Hematopoietic multipotent progenitor cell treated with erythropoietin and hydrocortisone succinate and interleukin-3 and kit ligand, for 6 days (in vitro differentiated cells): ENCODE measurements at places on chromosomes 4 and X.

GRCh38 chr4:142380052-142380602, 466.0 kb downstream of the INPP4B start:
- no peak for DNase-seq

- no peak for DNase-seq
These were observed 52.7 kb downstream of the TMEM131L start for GRCh38 chr4:153518637-153519389.

DNA sequence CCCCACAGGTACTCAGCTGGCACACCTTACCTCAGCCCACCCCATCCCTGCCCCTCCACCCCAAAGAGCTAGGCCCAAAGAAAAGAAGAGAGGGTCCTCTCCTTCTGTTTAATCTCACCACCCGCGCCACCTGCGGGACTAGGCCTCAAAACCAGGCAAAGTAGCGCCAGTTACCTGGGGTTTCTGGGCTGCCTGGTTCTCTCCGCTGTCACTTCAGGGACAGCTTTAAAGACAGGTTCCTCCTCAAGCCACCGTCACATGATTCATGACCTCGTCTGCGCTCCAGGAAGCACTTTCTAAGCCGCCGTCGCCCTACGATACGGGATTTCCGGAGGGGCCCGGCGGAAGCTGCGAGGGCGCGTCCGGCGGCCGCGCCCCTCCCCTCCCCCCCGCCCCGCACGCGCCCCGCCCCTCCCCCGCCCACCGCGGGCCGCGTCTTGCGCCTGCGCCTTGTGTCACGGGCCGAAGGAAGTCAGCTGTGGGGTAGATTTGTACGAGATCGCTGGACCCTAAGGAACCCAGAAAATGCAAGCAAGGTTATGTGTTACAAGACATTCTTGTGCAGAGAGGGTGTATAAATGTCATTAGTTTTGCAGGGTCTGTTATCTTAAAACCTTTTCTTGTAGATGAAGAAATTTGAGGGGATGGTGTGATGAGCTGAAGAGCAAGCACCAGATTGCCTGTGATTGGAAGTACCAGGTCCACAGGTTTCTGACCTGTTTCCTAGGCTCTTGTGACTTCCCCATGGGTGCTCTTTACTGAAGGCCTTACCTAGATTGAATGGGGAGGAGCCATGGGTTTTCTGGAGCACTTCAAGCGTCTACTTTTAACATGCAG, at the start of gene LAMTOR3:
Gene LAMTOR3, minus strand, starts transcription at position 267 of the 837 bp plus-strand sequence. CDS start 464 bp downstream, outside the sequence.
- DNase-seq: peak; percentile 96

DNA sequence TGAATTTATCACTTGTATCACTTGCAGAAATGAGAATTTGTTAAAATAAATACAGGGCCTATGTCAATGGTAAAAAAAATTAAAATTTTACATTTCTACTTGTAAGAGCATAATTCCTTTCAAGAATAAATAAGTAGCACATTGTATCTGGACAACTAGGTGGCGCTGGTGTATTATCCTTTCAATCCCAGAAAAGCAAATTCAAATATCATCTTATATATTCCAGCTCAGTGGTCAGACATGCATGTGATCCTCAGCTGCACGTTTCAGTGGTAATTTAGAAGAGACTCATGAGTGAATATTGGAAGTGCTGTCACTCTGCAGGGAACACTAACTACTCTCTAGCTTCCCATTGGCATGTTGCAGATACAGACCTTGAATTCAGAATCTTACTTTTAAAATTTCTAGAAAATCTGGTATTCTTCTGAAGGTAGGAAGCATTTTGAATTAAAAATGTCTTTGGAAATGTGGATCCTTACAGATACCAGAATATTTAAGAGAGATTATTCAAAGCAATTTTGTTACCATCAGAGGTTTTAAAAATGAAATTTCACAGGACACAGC, 1414.7 kb upstream of the TENM3 start:
- DNase-seq: peak; percentile 67

DNA sequence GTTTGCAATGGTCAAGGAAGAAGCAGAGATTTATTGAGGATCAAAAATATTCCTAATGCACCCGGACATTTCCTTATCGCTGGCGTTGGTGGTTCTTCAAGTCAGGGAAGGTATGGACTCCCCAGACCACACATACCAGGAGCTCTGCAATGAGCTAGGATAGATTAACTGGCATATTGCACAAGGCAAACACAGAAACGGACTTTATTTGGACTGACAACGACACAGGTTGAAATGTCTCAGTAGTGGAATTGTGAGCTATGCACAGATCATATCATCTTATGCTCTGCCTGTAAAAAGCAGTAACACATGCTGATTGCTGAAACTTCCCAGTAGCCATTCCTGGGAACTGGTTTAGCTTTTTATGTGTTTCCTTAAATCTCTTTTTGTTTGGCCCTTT, 1.7 kb downstream of the TSPAN7 start:
- DNase-seq: no peak

- DNase-seq: no peak
These were observed 780.6 kb downstream of the FAM133A start for GRCh38 chrX:94454606-94455005.

DNA sequence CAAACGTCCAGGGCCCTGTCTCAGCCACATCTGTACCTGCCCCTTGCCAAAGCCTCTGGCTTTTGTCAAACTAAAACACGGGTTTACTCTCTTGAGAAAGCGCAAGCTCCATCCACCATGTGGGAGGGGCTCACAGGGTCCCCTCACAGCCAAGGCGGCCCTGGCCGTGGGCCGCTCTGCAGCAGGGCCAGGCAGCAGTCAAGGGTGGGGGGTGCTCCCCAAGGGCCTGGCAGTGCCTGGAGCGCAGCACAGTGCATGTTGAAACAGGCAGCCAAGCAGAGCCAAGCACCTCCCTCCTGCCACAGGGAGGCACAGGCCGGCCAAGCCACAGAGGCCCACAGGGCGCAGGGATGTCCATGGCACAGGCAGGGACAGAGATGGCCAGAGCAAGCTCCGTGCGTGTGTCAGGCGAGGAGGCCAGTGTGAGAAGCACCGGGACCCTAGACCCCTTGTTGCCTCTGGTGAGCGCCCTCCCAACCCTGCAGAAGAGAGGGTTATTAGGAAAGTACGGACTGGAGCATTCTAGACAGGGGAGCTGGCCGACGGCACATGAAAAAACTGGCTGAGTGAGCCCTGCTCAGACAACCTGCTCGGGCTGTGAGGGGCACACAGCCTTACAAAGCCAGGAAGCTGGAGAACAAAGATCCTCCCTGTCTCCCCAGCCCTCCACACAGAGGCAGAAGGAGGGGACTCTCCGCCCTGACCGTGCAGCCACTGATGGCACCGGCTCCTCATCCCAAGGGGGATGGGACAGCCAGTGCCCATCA, 39.0 kb downstream of the FAM53A start:
- no peak for DNase-seq

- no peak for DNase-seq
These were observed 465.1 kb downstream of the PDHA2 start for GRCh38 chr4:96305030-96305429.

- DNase-seq: no peak
These were observed 24.2 kb downstream of the HAUS3 start for GRCh38 chr4:2217726-2218125.

- no peak for DNase-seq
These were observed at the start of gene ENPEP for GRCh38 chr4:110475881-110476818. Gene ENPEP, plus strand, starts transcription at chr4:110476155. Its CDS starts 260 bp downstream, at chr4:110476415.

DNA sequence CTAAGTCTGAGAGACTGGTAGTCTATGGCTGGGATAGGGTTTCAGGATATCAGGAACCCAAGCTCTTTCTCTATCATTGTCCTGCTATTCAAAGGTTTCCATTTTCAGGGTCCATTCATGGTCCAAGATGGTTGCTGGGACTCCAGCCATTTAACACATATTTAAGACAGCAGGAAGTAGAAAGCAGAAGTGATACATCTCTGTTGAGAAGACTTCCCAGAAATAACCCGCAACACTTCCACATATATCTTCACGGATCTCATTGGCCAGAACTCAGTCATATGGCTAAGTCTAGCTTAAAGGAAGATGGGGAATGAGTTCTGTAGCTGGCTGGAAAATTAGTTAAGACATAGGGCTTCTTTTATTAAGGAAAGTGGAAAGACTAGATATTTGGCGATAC, 23.8 kb downstream of the CTSO start:
- no peak for DNase-seq

DNA sequence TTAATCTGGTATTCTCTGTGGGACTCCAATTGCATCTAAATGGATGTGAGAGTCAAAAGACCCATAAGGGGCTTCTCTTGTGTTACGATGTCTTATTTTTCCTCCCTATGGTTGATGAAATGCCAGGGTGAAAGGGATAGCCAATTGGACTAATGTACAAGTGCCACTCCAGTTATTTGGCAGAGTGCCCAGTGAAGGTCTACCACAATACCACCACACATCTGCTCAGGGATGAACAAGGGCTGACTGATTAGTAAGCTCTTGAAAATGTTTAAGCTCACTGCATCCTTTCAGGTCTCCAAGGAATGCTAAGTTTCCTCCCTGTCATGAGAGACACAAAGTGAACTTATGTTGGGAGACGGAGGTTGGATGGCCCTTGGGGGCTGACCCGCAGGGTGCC, 57.8 kb downstream of the HEPH start:
- DNase-seq: peak; percentile 27

GRCh38 chr4:139666735-139667281, 1.2 kb downstream of the MGST2 start:
- DNase-seq: peak; percentile 77

DNA sequence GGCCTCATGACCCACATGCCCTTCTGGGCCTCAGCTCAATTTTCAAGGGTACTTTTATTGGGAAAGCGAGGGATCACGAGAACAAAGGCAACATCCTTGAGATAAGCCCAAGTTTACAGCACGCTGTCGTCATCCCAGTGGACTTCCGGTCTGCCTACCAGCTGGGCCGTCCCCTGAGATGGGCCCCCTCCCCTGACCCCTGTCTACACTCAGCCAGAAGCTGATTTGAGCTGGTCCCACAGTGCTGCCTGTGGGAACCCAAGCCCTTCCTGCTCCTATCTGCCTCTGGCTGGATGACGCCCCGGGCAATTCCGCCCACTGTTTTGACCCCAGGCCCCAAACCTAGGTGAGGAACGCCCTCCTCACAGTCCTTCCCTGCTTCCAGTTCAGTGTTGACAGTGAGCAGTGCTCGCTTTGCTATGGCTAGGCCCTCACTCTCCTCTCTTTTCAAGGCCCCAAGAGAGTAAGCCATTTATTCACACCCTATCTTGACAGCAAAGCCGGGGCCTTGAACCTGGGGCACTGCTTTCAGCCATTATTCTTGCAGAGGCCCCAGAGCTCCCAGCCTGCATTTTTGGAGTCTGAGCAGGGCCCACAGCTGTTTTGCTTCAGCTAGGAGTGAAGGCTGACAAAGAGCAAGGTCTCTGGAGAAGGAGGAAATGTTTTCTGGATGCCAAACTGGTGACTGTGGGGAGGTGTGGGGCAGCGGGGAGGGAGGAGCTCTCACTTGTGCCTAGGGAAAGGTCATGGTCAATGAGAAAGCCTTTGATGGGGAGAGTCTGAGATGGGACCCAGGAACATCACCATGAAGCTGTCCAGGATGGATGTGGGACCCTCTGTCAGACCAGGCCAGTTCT, 164.6 kb upstream of the BCOR start:
- DNase-seq: no peak

GRCh38 chrX:150587585-150588503, 19.4 kb downstream of the MTM1 start:
- DNase-seq: peak; percentile 54

DNA sequence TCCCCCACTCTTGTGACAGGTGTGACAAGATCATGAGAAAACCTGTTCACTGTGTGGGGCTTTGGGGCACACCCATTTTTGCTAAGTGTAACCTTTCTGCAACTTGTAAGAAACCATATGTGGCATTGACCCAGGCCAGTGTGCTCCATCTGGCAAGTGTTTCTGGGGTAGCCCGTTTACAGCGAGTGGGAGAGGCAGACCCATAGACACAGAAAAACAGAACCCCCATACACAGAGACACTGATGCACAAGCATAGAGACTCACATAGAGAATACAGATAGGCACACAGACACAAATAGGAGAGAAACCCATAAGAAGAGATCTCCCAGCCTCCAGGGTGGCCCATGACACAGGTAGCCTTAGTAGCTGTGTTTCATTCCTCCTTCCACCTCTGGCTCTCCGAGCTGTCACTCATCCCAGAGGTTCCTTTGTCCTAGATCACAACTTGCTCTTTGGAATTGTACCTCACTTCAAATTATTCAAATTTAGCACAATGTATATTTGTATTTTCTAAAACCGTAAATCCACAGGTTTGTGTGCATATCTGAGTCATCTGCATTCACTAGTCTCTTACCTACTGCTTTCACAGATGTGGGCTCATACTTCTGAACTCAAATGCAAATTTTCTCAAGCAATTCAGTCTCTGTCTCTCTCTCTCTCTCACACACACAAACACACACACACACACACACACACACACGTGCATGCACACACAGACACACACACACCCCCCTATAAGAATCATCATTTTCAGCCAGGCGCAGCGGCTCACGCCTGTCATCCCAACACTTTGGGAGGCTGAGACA, 114.4 kb downstream of the SH3KBP1 start:
- DNase-seq: no peak

- no peak for DNase-seq
These were observed 47.5 kb downstream of the SLITRK2 start for GRCh38 chrX:145865082-145865481.

DNA sequence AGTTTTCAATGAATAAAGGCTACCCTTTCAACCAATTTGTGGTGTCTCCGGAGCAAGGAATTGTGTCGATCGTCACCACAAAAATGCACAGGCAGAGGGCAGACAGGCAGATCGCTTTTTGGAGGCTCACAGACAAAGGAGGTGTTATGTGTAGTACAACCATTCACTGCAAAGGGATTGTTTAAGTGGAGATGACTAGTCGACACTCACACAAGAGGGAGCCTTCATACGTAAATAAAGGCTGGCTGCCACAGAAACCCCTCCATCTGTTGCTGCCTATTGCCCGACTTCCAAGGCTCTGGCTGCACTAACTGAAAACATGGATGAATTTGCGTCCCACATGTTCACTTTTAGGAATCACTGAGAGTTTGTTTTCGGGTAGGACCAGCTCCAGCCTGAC, 281.1 kb downstream of the NKX6-1 start:
- DNase-seq: no peak

DNA sequence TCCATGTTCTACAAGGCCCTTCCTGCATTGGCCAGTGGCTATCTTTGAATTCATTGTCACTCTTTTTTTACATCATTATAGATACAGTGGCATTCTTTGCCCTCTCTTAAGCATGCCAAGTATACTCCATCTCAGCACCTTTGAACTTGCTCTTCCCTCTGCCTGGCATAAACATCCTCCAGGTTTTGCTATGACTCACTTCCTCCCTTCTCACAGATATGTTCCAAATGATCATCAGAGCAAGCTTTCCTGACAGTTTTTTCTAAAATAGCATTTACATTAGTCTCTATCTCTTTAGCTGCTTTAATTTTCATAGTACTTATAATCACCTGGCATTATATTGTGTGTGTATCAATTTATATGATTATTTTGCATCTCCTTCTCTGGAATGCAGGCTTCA, 553.3 kb upstream of the MAGEB2 start:
- no peak for DNase-seq
